Right ventricle myocardium inferior (tissue), 1 donor: ENCODE measurements at places on chromosomes 6 and 20. TPM values are rescaled to one million over a fixed set of nuclear protein-coding genes. Genes with fewer than 3 reads are reported as not detected.

GRCh38 chr6:139800837-139801236, 426.4 kb upstream of the CITED2 start:
- DNase-seq: no peak

- no peak for DNase-seq
Measured at GRCh38 chr20:31569163-31570020, 35.7 kb upstream of the ID1 start.

GRCh38 chr6:2738373-2738979, 12.2 kb downstream of the MYLK4 start:
- no peak for DNase-seq

GRCh38 chr20:46557231-46557956, 6.9 kb upstream of the OCSTAMP start:
- DNase-seq: no peak

- DNase-seq: no peak
Measured at GRCh38 chr20:46485431-46485830, 27.9 kb downstream of the ZNF334 start.

DNA sequence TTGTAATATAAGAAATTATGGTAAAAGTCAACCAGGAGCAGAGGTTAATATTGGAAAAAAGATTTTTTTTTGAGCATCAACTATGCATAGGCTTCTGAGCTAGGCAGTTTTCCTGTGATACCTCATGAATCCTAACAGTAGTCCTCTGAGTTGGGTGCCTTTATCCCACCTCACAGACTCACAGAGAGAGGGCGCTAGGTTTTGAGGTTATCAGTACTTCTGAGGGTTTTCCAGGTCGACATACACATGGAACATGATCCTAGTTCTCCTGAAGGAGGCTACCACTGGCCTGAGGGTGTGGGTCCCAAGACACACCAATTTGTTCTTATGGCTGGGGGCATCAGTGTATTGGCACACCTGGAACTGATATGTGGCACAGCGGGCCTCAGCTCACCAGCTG, 358.8 kb upstream of the JAG1 start:
- no peak for DNase-seq

- DNase-seq: no peak
Measured at GRCh38 chr6:42411406-42411805, 40.3 kb downstream of the TRERF1 start.

- DNase-seq: no peak
Measured at GRCh38 chr20:44597516-44597915, 15.1 kb downstream of the PKIG start.

GRCh38 chr6:33696548-33697518, 14.7 kb downstream of the UQCC2 start:
- no peak for DNase-seq

- DNase-seq: no peak
Measured at GRCh38 chr20:51594236-51595057, 51.9 kb upstream of the NFATC2 start.

GRCh38 chr20:47075263-47075662, 180.6 kb downstream of the EYA2 start:
- DNase-seq: no peak

- no peak for DNase-seq
Measured at GRCh38 chr6:121237859-121238258, 96.4 kb downstream of the TBC1D32 start.

DNA sequence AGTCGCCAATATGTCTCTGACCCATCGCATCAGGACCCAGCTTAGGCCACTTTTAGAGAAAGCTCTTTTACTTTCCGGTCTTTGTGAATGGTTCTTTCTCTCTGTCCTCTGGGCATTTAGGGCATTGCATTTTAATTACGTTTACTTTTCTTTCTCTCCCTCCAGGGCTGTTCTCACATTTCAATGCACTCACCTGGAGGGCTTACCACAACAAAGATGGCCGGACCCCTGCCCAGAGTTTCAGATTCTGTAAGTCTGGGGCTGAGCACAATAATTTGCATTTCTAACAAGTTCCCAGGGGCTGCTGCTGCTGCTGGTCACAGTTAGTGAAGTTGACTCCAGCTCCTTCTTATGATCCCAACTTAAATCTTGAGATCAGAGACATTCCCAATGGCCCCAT, 3.0 kb downstream of the ANKRD66 start:
- no peak for DNase-seq

GRCh38 chr6:154301839-154302752, 54.5 kb downstream of the IPCEF1 start:
- DNase-seq: no peak

- DNase-seq: peak; percentile 16
Measured at GRCh38 chr20:61723529-61724257, 342.0 kb downstream of the TAF4 start.

DNA sequence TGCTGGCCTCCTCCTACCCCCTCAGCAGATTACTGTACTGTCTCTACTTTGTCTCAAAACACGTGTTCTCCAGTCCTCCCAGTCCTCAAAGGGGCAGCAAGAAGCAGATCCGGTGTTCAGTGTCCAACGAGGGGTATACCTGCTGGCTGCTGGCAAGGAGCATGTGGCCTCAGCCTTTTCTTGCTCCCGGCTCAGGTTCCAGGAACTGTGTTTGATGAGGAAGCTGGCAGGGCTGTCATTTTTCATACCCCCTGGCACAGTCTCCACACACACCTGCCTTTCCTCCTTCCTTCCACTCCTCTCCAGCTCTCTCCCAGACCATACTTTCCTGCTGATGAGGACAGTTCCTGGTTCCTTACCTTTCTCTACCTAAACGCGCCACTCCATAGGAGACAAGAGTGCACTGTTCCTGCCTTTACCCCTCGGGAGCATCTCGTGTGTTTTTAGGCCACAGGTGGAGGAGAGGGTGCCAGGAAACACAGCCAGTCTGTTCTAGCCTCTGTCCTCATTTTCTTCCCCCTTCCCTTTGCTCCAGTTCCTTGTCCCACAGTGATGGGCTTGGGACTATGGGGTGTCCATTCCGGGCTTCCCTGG, 77.2 kb downstream of the SSR1 start:
- DNase-seq: no peak

GRCh38 chr6:26142026-26142425, 54.8 kb downstream of the HFE start:
- no peak for DNase-seq

DNA sequence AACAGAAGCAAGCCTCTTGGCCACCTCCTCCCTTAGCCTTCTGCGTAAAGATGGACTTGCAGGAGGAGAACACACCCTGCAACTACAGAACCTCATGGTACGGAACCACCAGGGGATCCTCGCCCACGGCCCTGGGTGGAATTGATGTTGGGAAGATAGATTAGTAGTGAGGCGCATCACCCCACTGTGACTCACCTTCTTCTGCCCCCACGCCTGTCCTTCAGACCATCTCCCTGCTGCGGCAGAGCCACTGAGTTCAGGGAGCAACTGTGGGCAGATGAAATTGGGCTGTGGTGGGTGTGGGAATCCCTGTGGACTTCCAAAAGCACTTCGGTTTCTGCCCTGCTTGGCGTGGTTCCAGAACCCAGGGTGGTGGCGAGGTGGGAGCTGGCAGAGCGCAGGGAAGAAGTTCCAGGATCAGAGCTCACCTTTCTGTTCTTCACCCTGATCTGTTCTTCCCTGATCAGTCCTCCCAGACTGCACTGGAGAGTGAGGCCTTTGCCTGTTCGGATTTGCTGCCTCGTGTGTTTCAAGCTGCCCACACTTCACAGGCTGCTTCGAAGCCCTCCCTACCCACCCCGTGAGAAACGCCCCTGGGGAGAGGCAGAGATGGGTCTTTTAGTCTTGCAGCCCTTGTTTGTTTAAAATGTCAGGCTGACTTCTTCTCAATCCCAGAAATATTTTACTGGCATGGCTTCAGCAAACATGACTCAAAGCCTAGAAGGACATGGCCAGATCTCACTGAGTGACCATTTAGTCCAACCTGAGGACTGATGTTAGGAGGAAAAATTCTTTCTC, 92.8 kb upstream of the MLN start:
- no peak for DNase-seq

DNA sequence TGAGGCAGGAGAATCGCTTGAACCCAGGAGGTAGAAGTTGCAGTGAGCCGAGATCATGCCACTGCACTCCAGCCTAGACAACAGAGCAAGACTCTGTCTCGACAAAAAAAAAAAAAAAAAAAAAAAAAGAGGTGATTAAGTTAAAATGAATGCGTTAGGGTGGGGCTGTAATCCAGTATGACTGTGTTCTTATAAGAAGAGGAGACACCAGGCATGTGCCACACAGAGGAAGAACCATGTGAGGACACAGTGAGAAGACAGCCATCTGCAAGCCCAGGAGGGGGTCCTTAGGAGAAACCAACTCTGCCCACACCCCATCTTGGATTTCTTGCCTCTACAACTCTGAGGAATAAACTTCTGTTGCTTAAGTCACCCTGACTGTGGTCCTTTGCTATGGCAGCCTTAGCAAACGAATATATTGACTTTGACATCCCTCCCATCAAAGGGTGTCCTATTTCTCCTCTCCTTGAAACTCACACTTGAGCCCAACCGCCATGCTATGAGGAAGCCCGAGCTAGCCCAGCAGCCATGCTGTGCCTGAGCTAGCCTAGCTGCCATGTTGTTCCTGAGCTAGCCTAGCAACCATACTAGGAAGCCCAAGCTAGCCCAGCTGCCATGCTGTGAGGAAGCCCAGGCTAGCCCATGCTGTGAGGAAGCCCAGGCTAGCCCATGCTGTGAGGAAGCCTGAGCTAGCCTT, 15.8 kb upstream of the PPP1R16B start:
- no peak for DNase-seq

DNA sequence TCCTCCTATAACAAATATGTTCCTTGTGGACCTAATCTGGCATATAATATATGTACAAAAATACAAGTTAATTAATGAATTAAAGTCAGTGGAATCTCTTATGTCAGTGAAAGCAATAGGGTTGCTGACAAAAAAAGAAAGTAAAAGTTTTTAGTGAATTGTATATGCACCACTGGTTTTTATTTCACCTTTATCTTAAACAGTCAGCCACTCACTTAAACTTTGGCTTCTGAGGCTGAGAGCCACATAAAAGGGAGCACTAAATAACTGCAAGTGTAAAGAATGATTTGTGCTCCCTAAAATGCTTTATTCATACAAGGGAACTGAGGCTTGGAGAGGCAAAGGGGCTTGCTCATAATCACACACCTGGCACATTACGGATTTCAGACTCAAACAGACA, 9.9 kb upstream of the F13A1 start:
- DNase-seq: no peak

GRCh38 chr6:151993364-151993763, 185.9 kb downstream of the ESR1 start:
- no peak for DNase-seq

- DNase-seq: no peak
Measured at GRCh38 chr20:1955217-1955616, 38.6 kb downstream of the PDYN start.

F13A1 gene
- total RNA-seq: 188 TPM

RIPPLY2 gene
- total RNA-seq: not detected

SLC17A2 gene
- not detected for total RNA-seq

SPATA25 gene
- total RNA-seq: 2.0 TPM

SIRPD gene
- not detected for total RNA-seq

MCCD1 gene
- total RNA-seq: not detected

C6orf163 gene
- 1.4 TPM for total RNA-seq

COL19A1 gene
- total RNA-seq: 1.2 TPM

ATP9A gene
- 21.2 TPM for total RNA-seq

DCDC2 gene
- not detected for total RNA-seq

MOCS3 gene
- total RNA-seq: 2.3 TPM

GZF1 gene
- 20.6 TPM for total RNA-seq
